ENCODE measurements at places on chromosomes 11 and 22. TPM values are rescaled to one million over a fixed set of nuclear protein-coding genes. Genes with fewer than 3 reads are reported as not detected.

DNA sequence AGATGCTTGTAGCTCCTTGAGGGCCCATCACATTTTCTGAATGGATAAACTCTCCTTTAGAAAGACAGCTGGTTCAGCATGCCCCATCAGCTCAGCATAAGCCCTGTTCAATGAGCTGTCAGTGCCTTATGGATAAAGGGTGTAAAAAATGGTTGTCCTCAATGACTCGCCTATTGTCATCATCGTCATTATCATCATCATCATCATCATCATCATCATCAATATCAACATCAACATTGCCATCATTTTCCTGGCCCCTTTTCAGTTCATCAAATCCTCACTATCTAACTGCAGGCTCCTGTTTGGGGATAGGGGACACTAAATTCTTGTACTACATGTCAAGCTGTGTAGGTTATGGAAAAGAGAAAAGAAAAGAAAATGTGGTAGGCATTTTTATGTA is 310.7 kb upstream of the MTNR1B start:
- H3K36me3 ChIP-seq, result no peaks in the 10 kb centered on the region
- no peaks in the 10 kb centered on the region for H3K4me1 ChIP-seq
- no peaks in the 10 kb centered on the region for H3K27me3 ChIP-seq
- no peak for DNase-seq
- H3K27ac ChIP-seq, result no peak overlapping the region

DNA sequence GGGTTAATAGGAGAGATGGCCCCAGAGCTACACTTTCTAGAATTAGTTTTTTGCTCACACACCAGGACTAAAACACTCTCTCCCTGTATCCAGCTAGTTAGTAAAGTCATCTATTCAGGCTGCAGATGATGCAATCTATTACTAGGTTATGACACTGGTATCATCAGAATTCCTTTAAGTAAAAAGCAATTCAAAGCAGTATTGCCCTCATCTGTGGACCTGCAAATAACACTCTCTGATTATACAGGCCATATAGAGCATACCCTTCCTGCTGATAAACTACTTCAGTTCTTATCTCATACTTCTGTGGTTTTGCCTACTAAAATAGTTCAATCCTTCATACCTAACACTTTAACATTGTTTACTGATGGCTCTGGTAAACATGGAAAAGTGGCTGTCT is 13.5 kb upstream of the MTMR2 start:
- peaks cover 5% of the 10 kb centered on the region for H3K36me3 ChIP-seq
- no peak overlapping the region for H3K4me3 ChIP-seq
- H3K27ac ChIP-seq, result no peak overlapping the region
- H3K27me3 ChIP-seq, result no peaks in the 10 kb centered on the region
- DNase-seq, result no peak

DGCR6 gene
- 6.4 TPM for total RNA-seq

DNA sequence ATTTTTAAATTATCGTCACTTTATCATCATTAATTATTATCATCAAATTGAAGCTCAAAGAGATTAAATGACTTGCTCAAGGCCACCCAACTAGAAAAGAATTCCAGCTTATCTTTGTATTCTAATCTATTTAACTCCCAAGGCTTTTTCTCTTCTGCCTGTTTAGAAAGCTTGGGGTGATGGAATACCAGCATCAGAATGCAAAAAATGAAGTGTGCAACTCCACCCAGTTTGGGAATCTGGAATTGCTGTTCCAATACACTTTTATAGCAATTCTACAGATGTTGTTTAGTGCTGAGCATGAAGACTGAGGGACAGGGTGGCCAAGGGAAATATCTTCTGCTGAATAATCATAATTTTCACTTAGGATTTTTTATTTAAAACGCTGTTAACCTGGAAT is 97.2 kb upstream of the FIBIN start:
- no peak for DNase-seq
- H3K27me3 ChIP-seq, result no peaks in the 10 kb centered on the region
- no peaks in the 10 kb centered on the region for H3K36me3 ChIP-seq

ZP1 gene
- not detected for total RNA-seq

DNA sequence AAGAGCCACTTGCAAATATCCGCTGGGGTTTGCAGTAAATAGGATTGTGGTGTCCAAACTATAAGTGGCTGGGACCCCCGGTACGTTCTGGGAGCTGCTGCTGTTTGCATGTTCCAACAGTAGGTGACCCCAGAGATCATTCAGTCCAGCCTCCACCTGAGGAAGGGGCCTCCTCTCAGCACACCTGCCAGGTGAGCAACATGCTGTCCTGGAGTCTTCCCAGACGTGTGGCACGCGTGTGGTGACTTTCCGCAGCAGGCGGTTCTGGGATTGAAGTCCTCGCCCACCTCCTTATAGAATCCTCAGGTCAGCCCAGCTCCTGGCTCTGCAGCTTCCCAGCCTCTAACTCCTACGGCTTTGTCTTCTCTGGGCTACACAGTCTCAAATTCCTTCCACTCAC is 6.7 kb downstream of the P2RX3 start:
- no peaks in the 10 kb centered on the region for H3K36me3 ChIP-seq
- H3K4me3 ChIP-seq, result no peak overlapping the region
- no peak for DNase-seq
- H3K27ac ChIP-seq, result no peak overlapping the region
- peaks cover 6% of the 10 kb centered on the region for H3K4me1 ChIP-seq

DNA sequence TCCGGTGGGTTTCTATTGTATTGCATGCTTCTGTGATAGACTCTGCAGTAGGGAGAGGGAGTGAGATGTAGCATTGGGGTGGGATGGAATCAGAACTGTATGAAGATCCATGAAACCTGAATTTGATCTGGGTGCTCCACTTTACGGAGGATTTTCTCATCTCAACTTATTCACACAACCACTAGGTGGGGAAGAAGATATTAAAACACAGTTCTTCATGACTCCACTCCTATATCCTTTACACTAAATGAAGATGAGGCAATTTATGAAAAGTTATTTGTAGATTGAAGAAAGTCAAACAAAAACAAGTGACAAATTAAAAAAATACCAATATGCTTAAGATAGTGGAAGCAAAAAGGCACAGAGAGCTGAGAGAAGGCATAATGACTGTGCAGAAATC is 92.6 kb upstream of the PDGFD start:
- no peaks in the 10 kb centered on the region for H3K36me3 ChIP-seq
- H3K4me1 ChIP-seq, result no peaks in the 10 kb centered on the region
- DNase-seq, result no peak
- peaks cover 6% of the 10 kb centered on the region for H3K27me3 ChIP-seq
- no peak overlapping the region for H3K27ac ChIP-seq

- DNase-seq, result no peak
- H3K27ac ChIP-seq, result no peak overlapping the region
- H3K4me3 ChIP-seq, result peak overlapping the region; percentile 70
- H3K27me3 ChIP-seq, result no peaks in the 10 kb centered on the region
- no peaks in the 10 kb centered on the region for H3K36me3 ChIP-seq
- peaks cover 37% of the 10 kb centered on the region for H3K4me1 ChIP-seq
These were observed 941 bp downstream of the CLCF1 start for GRCh38 chr11:67372321-67372992.

- H3K27me3 ChIP-seq, result peaks cover 13% of the 10 kb centered on the region
- no peaks in the 10 kb centered on the region for H3K36me3 ChIP-seq
- DNase-seq, result no peak
- no peak overlapping the region for H3K4me3 ChIP-seq
- H3K27ac ChIP-seq, result no peak overlapping the region
These were observed 8.5 kb upstream of the FXYD6 start for GRCh38 chr11:117884994-117885393.

GRCh38 chr11:28704801-28705200 is 596.6 kb downstream of the METTL15 start:
- H3K27me3 ChIP-seq, result no peaks in the 10 kb centered on the region
- no peak overlapping the region for H3K4me3 ChIP-seq
- no peaks in the 10 kb centered on the region for H3K4me1 ChIP-seq
- H3K27ac ChIP-seq, result no peak overlapping the region
